ENCODE measurements at places on chromosomes 12 and 14.

DNA sequence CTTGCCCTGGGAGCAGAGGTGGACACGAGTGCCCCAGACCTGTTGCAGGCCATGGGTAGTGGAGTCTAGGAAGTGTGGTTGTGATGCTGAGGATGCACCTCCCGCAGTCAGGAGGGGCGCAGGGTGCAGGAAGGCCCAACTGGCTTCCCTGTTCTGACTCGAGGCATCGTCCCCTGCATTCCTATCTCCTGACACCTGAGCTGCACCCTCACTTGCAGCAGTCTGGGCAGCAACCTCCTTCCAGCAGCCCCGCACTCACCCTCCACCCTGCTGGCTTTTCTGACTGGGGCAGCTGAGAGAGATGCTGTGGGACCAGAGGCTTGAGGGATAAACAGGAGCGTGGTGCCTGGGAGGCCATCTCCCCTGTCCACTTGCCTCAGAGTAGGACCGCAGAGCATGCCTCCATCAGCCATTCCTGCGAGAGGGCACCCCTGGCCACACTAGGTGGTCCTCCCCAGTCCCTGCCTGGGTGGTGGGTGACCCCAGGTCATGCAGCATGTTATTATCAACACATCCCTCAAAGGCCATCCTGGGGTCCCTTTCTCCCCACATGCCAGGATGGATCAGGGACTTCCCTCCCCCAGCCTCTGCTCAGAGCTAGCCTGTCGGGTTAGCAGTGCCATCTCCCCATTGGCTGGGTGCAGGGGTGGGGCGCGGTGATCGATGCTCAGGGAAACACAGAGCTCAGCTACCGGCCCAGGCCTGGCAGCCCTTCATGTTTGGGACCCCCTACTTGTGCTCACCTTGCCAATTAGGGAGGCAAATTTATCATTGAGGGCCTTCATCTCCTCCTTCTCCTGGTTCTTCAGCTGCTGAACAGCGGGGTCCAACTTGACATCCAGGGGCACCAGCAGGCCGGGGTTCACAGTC lies 719 bp downstream of the KRT80 start:
- DNase-seq, result no peak

GRCh38 chr12:54282949-54283593 lies 2.5 kb downstream of the HNRNPA1 start:
- DNase-seq, result no peak

DNA sequence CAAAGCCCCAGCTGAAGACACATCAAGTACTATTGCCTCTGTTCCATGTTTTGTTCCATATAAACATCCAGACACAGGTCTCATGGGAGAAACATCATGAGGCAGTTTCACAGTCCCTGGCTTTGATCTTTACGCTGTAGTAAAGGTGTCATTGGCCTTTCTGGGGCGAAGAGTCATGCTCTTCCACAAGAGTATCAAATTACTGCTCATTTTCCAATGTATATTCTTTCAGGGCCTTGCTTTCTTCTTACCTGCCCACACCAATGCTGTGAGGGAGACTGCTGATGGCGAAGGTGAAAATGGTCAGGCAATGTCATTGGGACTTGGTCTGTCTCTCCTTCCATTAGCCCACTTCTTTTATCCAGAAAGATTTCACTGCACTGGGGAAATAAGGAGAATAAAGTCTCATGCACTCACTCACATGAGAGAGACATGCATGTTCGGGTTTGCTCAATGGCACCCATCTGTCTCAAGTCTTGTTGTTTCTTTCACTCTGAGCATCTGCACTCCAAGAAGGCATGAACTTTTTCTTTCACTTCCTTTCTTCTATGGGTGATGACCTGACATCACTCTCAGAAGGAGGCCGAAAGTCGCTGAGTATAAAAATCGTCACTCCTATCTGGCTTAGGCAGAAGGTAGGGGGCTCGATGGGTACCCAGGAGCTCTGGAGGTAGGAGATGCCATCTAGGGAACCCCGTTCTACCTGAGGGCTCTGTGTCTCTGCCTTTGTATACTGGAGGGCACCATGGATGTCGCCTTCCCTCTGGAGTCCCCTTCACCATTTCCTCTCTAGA lies 1.3 kb upstream of the JDP2 start:
- no peak for DNase-seq

DNA sequence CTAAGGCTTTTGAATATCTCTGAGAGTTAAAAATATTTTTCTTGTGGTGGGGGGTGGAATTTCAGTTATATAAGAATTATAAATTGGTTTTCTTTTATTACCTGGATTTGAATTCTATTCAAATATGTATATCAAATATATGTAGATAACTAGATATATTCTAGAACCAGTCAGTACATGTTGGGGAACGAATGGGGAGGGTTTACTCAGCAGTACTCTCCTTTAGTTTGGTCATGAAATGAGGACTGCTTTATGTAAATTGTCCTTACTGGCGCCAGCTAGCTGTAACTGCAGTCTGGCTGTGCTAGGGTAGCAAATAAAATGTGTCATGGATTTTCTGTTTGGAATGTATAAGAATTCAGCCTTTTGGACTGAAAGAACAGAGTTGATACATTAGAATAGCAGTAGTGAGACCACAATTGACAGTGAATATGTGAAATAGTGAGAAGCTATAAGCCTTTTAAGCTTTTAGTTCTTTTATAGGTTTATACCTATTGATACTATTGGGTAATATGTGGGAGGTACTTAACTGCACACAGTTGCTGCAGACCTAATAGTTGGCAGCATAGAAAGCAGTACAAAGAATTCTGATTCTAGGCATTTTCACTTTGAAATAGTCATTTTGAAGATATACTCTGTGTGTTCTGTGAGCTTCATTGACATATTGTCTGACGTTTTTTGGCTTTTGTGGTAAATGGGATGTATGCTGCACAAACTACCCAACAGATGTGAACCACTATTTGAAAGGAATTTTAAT lies 29.0 kb downstream of the ATF7IP start:
- peak; percentile 75 for DNase-seq

GRCh38 chr12:58458102-58458501 lies 462.2 kb downstream of the LRIG3 start:
- DNase-seq, result peak; percentile 25

DNA sequence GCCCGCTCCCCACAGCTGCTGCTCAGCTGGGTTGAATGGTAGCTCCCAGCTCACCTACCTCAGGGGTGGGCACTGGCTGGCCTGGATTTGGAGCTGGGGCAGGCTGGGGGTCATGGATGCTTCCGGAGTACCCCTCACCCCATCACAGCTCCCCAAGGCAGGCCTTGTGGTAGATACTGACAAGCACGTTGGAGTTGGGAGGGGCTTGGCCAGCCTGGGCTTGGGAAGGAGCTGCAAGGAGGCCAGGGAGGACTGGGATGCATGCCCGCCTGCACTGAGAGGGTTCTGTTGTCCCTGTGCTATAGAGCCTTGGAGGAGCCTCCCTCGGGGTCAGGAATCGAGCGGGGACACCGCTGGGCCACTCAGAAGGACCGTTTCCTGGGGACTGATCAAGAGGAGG lies 14.2 kb downstream of the TMEM63C start:
- DNase-seq, result no peak

- peak; percentile 65 for DNase-seq
Measured at GRCh38 chr12:13171921-13172859, 24.3 kb upstream of the EMP1 start.

DNA sequence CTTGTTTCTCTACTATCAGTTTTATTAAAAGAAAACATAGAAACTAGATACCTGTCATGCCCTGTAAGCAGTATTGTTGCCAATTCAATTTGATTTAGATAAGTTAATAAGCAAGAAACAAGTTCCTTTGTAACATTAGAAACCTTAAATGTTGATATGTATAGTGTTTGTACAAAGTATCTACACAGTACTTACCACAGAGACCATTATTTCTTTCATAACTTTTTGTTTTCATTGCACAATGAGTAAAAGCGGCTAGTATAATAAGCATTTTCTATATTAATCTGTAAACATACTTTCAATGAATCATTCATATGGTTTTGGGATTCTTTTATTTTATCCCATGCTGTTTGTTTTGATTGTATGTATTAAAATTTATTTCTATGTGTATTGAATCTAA lies 305.1 kb downstream of the TTC6 start:
- DNase-seq, result peak; percentile 30

DNA sequence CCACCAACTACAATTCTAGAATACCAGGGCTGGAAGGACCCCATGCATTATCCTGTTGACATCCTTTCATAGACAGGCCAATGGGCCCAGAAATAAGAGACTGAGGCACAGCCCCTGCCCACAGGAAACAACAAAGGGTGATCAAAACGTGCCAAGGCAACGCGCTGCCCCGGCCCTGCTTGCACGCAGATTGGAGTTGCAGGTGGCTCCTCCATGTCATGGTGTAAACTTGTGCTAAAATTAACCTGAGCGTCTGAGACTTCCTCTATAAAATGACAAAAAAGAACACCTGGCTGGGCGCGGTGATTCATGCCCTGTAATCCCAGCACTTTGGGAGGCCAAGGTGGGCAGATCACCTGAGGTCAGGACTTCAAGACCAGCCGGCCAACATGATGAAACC lies 30.1 kb downstream of the SPRING1 start:
- DNase-seq, result no peak

DNA sequence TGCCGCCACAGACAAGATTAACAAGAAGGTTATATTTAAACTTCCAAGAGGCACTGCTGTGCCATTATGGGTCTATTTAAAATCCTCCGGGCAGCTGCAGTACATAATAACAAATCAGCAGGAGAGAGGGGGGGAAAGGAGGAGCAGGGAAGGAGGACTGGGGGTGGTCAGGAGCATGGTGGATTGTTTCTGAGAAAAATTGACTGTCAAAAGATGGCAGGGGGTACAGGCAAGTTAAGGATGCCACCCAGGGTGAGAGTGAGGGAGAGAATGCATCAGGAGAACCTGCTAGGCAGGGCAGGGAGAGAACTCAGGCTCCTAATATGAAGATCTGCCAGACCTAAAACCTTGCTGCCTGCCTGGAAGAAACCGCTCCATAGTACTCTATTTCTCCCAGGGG lies 181.8 kb downstream of the GRIN2B start:
- no peak for DNase-seq

DNA sequence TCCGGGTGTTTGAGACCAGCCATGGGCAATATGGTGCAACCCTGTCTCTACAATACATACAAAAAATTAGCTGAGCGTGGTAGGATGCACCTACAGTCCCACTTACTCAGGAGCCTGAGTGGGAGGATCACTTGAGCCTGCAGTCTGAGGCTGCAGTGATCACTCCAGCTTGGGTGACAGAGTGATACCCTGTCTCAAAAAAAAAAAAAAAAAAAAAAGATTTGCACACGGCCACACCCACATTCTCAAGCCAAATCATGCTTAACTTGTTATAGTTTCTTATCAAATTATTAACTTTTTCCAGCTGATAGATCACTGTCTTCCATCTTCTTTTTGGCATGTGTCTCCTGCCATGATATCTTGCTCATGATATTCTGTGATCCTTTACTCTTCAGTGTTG lies 6.8 kb downstream of the DRAM1 start:
- DNase-seq, result no peak

DNA sequence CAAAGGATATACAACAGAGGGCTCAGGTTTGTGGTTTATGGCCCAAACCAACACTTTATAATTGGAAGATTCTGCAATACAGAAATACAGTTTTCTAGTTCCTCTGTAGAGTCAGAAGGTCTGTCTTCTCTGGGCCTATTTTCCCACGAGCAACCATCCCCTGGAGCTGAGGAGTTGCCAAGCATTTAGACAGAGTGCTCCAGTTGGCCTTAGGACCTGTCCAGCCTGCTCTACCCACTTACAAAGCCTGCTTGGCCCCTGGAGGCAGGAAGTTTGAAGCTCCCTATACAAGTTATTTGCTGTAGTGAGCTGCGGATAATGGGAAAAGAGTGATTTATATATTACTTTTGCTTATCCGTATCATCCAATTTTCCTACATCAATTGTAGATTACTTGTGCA lies 60.8 kb upstream of the HSPB8 start:
- no peak for DNase-seq

DNA sequence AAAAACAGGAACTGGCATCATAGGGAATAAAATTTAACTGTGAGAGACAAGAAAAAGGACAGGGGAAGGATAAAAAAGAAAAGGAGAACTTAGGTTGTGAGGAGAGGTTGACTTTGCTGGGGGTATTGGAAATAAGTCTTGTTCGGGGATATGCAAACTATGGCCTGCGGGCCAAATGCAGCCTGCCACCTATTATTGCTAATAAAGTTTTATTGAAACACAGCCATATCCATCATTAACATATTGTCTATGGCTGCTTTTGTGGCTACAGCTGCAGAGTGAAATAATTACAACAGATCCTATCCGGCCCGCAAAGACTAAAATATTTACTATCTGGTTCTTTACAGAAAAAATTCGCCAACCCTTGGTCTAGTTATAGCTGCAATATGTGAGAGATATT lies 18.6 kb downstream of the BBS10 start:
- no peak for DNase-seq

DNA sequence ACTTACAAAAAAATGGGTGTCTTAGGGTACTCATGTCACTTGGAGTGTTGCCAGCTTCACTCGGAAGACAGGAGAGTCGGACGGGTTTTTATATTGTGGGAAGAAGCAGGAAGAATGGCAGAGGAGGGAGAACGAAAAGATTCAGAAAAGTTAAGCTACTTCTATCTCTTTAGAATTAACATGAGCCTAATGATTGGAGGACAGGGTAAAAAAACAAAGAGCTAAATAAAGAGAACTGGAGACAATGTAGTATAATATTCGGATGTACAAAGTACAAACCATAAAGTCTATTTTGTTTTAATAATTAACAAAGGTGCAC lies 43.9 kb downstream of the EFCAB11 start:
- DNase-seq, result no peak

DNA sequence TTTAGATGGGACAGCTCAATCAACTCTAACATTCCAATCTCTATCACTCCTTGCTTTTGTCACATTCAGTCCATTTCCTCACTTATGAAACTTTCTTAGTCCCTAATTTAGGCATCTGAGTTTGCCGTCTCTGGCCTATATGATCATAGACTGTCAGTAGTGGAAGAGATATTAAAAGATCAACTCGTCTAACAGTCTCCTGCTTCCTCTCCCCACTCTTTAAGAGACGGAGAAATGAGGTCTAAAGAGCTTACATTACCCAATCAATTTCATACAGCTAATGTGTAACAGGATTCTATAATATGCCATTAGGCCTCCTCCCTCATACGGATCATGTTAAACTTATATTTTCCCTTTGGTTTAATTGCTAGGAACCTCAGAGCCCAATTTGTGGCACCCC lies 6.5 kb upstream of the ATP23 start:
- no peak for DNase-seq

- peak; percentile 31 for DNase-seq
Measured at GRCh38 chr12:51977320-51977753, 25.8 kb downstream of the ACVR1B start.

DNA sequence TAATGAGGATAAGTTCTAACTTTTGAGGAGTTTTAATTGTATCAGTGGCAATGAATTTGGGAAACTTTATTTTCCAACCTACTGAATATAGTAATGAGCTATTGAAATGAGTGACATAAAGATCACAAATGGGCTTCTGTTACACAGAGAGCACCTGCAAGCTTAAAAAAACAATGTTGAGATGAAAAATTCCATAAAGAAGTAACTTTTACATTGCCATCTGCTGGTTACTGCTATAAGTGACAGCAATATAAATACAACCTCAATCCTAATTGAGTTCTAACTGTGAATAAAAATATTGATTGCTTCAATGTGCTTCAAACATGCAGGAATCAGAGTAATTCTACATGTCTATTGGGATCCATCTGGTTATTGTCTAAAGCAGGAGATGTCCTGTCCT lies 14.2 kb downstream of the WIF1 start:
- DNase-seq, result peak; percentile 36

Measured in fibroblast of mammary gland (primary cell).